Cortex of kidney (tissue), 1 donor: ENCODE measurements at places on chromosomes 12 and 14.

- no peak for DNase-seq
Observed at GRCh38 chr12:102527171-102527720, 46.9 kb upstream of the IGF1 start.

GRCh38 chr14:41749429-41749828 lies 142.8 kb downstream of the LRFN5 start:
- no peak for DNase-seq

DNA sequence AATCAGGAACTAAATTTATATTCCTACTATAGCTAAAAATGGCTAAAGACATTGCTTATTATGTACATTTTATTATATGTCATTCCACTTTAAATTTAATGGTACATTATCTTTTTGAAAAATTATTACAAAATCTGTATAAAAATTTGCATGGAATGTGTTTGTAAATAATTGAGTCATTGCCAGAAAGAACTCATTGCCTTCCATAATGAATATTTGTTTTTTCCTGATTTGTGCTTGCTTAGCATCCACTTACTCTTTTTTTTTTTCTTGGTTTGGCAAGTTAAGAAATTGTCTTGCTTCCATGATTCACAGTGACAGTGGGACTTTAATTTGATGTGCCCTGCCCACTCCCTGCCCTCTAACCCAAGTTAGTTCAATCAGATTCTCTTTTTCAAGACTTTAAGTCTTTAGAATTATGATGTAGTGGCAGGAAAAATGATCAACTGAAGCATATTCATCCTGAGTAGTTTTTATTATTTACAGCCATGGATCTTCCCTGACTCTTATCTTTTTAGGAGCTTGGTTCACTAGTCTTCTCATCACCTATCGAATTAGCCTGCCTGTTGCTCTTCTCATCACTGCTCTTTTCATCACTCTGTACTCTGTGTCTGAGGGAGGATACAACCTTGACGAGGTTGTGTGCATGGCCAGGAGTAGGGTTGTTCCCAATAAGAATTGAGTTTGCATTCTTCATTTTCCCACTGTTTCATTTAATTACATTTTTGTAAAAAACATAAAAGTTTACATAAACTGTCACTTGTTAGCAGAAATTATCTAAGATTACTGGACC lies 442.0 kb downstream of the BTG1 start:
- DNase-seq, result no peak

DNA sequence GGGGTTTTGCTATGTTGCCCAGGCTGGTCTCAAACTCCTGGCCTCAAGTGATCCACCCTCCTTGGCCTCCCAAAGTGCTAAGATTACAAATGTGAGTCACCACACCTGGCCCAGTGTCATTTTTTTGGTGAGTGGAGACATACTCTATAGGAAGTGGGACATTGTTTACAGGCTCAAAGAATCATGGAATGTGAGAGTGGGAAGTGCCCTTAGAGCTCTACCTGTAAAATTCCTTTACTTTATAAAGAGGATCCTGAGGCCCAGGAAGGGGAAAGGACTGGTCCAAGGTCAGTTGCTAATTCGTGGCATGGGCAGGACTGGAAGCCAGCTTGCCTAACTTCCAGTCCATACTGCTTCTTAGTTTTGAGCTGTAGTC lies 8.7 kb upstream of the ADCK1 start:
- DNase-seq, result no peak

GRCh38 chr14:65007202-65007601 lies 20.5 kb downstream of the FNTB start:
- DNase-seq, result no peak

GRCh38 chr12:84874125-84874824 lies 38.3 kb downstream of the SLC6A15 start:
- DNase-seq, result no peak

- no peak for DNase-seq
Observed at GRCh38 chr12:74111688-74112360, 425.8 kb upstream of the ATXN7L3B start.

DNA sequence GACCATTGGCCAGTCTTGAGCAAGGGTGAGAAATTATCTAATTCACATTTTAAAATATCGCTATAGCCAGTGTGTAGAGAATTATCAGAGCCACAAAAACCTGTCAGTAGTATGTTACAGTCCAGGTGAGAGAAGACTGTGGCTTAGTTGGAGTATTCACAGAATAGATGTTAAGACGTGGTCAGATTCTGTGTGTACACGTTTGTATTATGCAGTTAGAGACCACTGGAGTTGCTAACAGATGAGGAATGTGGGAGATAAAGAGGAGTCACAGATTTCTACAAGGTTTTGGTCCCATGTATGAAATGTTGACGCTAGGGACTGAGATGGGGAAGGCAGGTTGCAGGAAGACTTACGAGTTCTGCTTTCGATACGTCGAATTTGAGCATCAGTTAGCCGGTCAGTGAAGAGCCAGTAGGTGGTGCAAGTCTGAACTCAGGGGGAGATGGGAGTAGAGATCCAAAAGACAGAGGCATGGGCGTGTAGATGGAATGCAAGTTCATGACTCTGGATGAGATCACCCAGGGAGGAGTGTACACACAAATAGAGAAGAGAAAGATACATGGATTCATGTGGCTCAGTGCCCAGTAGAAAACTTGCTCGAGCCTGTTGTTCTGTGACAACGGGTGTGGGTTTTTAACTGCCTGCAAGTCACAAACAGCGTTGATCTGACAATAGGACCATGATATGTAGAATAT lies 114.8 kb upstream of the FLRT2 start:
- peak; percentile 4 for DNase-seq

DNA sequence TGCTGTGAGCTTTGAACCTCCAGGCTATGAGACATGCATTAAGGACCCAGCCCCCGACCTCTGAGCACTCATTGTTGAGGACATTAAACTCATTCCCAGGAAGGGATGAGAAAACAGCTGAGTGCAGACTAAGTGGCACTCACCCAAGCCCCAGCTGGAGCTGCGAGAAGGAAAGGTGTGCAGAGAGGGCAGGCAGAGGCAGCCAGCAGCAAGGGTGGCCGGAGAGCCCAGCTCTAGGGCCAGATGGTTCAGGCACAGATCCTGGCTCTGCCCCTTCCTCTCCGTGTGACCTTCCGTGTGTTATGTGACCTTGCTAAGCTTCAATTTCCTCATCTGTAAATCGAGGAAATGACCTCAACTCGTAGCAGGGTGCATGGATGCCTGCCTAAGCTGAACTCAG lies 3.7 kb downstream of the TSPAN11 start:
- DNase-seq, result no peak

GRCh38 chr12:53810950-53811349 lies 59.2 kb upstream of the CISTR start:
- DNase-seq, result no peak

GRCh38 chr12:45601390-45601789 lies 128.1 kb upstream of the ARID2 start:
- no peak for DNase-seq

DNA sequence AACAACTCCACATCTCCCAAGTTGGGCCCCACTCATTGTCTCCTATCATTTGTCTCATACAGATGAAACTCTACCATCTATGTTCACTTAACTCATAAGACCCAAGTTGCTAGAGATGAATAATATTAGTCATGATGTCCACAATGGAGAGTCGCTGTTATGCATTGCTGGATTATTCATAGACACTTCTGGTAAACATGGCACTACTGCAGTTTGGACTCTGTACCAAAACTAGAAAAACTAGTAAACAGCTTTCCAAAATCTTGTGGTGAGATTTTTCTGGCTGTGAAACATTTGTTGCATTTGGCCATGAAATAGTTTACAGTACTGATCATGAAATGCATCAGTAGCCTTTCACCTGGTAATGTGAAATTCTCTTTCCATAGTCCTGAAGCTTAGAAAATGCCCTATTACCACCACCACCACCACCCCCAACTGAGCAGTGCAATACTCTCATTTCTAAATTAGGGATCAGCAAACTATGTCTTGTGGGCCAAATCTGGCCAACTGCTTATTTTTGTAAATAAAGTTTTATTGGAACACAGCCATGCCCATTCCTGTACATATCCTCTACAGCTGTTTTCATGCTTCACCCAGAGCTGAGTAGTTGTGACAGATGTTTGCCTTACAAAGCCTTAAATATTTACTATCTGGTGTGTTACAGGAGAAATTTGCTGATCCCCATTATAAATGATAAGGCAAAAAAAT lies 236.5 kb downstream of the DPF3 start:
- no peak for DNase-seq

GRCh38 chr12:113030875-113031525 lies 25.5 kb upstream of the DTX1 start:
- no peak for DNase-seq

DNA sequence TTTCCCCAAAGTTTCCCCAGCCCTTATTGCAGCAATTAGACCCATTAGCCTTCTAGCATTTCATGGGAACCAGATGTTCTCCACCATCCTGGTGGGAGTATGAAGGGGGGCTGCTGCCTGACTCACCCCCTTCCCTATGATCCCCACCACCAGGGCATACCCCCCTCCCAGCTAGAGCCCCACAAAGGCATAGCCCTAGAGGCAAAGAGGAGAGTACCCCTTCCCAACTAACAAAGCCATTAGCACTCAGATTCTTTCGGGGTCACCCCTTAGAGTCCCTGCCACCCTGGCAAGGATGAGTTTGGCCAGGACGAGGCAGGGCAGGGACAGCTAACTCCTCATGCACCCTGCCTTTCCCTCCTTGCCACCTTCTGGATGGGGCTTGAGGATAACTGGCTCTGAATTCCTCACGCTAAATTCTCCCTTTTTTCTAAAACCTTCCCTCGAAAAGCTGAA lies 9.2 kb downstream of the RARG start:
- no peak for DNase-seq

DNA sequence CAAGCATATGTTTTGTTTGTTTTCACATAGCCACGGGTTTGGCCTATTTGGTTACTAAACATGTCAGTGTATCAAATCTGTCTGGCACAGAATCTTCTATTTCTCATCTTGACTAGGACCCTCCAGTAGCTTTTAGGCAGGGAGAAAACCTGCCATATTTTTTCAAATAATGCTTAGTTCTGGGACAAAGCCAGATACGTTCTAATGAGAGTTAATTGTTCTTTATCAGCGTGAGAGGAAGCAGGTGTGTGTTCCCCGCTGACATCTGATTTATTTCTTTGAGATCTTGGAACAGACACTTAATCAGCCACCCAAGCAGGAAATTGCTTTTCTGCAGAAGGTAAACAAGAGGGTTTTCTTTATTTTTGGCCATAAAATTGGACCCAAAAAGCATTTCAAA lies 54.8 kb downstream of the GOLGA5 start:
- DNase-seq, result no peak

GRCh38 chr12:109914461-109914860 lies 14.4 kb downstream of the TCHP start:
- DNase-seq, result no peak

GRCh38 chr14:75025876-75026275 lies 23.2 kb downstream of the EIF2B2 start:
- no peak for DNase-seq

- DNase-seq, result no peak
Observed at GRCh38 chr14:101056446-101056845, 152.9 kb upstream of the RTL1 start.

DNA sequence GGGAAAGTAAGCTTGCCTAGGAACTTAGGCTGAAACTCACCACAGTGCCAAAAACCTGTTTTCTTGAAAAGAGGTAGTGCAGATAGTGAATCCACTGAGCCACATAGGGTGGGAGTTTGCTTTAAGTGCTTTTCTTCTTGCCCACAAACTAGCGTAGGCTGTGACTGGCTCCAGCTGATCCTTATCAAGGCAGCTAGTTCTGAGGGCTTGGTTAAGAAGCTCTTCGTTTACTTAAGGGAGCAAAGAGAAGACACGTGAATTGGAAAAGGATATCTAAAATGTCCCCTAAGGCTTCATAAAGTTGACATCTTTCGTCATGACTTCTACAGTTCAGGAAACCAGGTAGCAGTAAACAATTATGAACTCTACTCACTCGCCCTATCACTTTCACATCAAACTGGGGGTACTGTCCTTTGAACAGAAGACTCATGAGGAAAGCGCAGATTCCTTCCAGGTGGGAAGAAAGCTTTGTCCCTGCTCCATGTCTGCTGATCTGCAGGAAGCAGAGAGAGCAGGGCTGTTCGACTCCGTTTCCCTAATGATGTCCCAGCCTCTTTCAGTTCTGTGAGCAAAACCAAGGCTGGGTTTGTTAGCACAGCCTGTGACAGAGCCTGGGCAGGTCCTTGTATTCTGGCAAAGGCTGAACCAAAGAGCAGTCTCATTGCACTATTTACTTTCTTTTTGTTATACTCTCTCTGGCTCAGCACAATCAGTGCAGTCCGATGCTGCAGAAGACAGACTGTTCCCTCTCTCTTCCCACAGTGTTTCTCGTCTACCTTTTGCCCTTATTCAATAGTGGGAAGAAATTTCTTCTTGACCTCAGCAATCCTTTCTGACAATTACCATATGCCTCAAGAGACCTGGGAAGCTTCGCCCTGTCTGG lies 93.5 kb upstream of the ETV6 start:
- DNase-seq, result no peak

GRCh38 chr12:15458008-15458407 lies 135.7 kb downstream of the PTPRO start:
- DNase-seq, result no peak
